ENCODE measurements at places on chromosomes 7 and 10.

- DNase-seq, result no peak
These were observed 362.5 kb upstream of the NRP1 start for GRCh38 chr10:33697016-33697415.

DNA sequence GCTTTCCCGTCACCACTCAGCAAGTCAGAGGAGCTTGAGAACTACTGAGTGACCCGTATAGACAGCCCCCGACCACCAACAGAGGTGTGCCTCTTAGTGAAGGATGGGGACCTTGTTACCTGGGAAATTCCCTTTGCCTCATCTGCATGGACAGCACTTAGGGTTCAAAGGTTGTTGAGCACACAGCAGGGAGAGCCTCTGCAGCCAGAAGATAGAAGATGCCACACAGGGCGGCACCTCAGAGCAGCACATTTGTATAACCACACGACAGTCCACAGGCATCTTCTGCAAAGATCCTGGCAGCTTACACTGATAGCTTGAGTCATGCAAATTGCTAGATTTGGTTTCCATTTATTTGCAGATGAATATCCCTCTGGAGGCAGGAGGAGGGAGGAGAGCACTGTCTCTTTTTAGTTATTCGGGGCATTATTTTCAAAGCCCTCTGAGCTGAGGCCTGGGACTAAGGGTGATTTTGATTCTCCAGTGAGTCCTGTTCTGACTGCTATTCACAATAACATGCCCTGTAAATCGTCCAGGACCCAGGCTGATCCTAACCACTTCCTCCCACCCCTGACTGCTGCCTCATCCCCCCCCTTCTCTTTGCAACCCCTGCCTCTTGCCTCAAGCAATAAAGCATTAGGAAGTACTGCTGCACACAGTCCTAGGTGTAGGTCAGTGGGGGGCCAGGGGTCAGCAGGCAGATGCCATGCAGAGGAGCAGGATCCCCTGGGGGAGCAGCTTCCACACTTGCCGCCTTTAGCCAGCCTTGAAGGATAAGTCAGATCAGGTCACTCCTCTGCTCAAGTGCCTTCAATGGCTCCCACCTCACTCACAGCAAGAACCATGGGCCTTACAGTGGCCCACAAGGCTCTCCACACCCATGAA lies 24.6 kb upstream of the INMT start:
- no peak for DNase-seq

GRCh38 chr10:22042557-22043326 lies 39.2 kb upstream of the DNAJC1 start:
- DNase-seq, result no peak

- no peak for DNase-seq
These were observed 47.4 kb downstream of the CH25H start for GRCh38 chr10:89159761-89160160.

Data from activated CD4-positive, CD25-positive, alpha-beta regulatory T cell (primary cell).